OCI-M1 (cell line): ENCODE measurements at places on chromosomes 3 and 15.

DNA sequence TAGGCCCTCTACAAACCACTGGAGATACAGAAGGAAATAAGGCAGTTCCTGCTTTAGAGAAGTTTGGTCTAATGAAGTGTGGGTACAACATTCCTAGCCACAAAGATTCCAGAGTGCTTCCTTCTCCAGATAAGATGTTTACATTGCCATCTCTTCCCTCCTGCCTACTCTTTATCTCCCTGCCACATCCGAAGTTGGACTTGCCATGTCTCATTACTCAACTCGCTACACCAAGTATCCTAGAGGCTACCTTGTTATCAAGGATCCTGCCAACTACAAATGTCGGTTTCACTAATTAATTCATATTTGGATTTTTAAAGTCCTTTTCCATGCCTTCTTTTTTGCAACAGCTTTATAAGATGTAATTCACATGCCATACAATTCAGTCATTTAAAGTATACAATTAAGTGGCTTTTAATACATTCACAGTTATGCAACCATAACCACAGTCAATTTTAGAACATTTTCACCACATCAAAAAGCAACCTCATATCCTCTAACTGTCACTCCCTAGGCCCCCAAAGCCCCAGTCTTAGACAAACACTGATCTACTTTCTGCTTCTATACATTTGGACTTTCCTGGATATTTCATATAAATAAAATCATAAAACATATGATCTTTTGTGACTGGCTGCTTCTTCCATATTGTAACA, 53.7 kb upstream of the CSTA start:
- peak; percentile 51 for DNase-seq

DNA sequence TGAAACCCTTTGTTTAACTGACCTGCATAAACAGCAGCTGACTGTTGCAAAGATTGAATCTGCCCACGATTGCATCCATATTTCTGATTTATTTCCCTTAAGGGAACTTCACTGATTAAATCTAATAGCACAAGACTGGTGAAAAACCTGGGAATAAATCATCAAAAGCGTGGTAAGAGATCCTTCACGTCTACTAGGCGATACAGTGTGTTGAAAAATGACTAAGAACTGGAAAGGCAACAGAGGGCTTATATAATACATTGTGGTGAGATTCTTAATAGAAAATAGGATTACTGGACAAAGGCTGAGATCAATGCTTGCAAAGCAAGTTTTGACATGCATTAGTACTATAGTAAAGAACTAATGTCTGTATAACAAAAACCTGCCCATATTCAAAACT, 49.0 kb downstream of the POLQ start:
- no peak for DNase-seq

DNA sequence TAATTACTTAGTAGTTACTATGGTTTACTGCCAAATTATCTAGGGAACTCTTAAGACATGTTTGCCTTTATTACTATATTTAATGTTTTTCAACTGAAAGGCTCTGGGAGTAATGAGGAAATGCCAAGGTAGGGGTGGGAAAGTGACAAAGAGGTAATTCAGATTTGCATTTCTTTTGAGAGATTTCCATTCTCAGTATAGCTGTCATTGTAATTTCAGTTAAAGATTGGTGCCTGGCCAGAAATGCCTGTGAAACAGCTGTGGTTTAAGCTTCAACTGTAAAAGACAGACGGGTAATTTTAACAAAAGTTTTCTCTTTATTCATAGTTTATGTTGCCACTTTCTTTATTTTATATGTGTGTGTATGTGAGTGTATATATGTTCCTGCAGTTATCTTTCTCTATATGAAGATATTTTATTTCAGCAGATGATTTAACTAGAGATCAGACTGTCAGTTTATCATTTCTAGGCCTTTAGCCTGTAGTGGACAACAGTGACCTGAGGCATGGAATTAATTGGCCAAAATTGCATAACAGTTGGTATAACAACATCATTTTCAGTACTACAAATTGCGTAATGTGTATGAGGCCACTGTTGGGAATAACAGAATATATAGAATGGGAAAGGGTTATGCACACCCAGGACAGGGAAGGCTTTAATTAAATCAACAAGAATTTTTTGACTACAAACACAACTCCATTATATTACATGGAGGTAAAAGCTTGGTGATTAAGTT, 119.0 kb downstream of the BBX start:
- peak; percentile 11 for DNase-seq

DNA sequence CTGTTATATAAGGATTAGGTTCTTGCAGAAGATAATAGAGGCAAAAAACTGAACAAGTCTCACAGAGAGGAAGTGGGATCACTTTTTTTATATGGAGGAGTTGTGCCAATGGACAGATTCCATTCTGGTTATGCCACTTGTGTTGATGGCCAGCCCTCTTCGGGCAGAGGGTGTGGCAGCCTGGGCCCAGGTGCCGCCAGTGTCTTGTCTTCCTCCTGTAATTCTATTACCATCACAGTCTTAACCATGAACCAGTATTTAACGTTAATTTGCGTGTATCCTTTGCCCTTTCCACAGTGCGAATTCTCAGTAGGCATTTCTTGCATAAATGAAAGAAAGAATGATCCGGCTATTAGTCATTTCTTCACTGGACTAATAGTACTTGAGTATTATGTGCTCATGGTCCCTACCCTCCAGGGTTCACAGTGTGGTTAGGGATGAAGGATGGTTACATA, 7.0 kb upstream of the USP4 start:
- no peak for DNase-seq

- no peak for DNase-seq
Observed at GRCh38 chr3:133820129-133820528, 14.5 kb downstream of the SRPRB start.

DNA sequence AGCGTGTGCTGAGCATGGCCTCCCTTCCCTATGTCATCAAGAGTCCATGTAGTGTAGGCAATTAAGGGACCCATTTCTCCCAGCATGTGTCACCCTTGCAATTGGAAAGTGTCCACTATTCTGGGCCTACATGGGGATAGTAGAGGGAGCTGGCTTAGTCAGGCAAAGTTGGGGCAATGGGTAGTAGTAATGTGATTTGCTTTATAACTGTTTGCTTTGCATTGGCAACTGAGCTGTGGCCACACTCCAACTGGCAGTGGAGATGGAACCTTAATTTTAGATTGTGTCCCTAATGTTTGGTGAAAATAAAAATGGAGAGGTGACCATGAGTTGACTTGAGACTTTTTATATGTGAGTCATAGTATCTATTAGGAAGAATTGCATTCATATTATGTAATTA, 97.7 kb upstream of the SAMMSON start:
- DNase-seq: no peak

GRCh38 chr3:109413049-109413448, 75.7 kb upstream of the DPPA4 start:
- no peak for DNase-seq

DNA sequence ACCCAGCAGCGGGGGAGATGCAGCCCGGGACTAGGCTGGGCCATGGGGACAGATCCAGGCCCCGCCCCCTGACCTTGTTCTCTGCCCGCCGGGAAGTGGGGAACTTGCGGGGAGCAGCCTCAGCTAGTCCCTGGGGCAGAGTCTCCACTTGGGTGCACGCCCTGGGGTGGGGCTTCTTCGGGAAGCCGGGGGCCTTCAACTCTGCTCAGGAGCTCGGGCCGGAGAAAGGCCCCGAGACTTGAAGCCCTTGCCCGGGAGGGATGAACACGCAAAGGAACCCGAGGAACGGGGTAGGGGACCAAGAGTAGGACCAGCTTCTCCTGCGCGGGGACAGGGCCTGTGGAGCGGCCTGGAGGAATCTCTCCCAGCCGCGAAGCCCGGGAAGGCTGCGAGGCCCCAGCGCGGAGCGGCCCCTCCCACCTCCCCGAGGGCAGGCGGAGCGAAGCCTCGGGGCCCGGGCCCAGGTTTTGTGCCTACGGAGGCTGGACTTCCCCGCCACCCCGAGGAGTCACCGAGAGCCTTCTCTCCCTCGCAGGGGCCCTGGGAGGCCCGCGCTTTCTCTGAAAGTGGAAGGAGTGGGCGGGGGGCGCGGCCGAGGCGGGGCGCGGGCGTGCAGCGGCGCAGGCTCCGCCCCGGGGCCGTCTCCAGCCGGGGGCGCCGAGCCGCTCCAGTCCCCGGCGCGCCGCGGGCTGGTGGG, at the start of gene ITPKA:
Gene ITPKA, plus strand, starts transcription at position 670 of the 697 bp plus-strand sequence. CDS start 54 bp downstream, outside the sequence.
- DNase-seq: peak; percentile 63

DNA sequence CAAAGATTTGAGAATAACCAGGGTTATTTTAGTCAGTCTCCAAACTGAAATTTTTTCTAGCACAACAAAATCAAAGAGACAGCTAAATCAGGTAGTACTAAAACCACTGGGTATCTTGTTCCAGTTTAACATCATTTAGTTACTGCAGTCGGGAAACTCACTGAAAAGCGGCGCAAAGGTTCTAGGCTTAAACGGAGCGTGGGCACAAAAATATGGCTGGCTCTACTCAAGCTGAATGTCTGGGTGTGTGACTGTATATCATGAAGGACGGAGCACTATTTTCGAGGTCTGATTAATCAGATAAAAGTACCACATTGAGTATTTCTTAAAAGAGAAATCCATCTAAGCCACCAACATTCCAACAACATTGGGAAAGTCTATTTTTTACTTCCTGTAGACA, 152.1 kb downstream of the TBL1XR1 start:
- no peak for DNase-seq

DNA sequence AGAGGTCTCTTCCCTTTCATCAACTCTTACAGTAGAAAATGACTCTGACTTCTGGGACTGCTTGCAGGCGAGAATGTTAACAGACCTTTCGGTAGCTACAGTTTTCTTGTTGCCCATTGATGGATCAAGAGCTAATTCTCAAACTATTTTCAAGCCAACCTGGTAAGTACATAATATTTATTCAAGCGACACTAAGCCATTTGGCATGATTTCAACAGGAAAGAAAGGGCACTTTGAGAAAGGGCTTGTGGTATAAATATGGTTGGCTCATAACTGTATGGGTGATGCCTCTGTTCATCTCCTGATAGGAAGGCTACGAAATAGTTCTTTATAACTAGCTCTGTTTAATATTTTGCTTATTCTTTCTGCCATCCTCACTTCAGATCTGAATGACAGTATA, 196.2 kb upstream of the CNTN4 start:
- DNase-seq: no peak

DNA sequence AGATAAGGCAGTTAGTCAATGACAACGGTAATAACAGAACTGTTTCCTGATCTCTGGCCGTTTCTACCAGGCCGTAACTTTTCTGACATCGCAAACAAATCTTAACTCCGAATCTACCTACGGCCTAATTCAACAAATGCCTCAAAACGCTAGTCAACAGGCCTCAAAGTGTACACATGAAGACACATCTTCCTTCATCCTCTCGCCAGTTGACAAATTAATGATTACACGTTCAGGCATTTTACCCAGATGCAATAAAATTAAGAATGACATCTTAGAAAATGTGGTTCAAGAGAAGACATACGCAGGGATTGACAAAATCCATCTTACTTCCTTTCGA, 1.5 kb downstream of the SFMBT1 start:
- no peak for DNase-seq
